ENCODE measurements at places on chromosomes 7 and 10.
A peak's percentile ranks its signal among the peaks of the same experiment; 100 is the strongest.

DNA sequence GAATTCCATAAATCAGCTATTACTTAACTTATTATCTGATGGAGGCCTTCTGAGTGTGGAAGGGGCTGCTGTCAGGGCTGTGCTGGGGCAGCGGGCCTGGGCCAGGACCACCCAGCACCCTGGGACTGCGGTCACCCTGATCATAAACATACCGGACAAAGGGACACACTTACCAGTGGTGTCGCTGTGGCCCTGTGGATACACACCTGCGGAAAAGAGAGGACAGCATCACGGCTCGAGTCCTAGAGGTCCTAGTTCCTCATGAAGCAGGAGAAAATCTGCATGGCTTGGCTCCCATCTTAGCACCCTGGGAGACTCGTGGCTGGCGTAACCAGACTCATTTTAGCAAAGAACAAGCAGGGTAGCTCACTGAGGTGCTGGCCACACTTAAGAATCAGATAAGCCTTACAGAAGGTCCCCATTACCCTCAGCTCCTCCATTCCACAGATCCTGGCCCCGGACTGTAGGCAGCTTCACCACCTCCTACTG is 17.7 kb downstream of the IL15RA start:
- DNase-seq, result no peak

- DNase-seq, result no peak
These were observed 124.3 kb downstream of the CUX1 start for GRCh38 chr7:101941481-101942383.

DNA sequence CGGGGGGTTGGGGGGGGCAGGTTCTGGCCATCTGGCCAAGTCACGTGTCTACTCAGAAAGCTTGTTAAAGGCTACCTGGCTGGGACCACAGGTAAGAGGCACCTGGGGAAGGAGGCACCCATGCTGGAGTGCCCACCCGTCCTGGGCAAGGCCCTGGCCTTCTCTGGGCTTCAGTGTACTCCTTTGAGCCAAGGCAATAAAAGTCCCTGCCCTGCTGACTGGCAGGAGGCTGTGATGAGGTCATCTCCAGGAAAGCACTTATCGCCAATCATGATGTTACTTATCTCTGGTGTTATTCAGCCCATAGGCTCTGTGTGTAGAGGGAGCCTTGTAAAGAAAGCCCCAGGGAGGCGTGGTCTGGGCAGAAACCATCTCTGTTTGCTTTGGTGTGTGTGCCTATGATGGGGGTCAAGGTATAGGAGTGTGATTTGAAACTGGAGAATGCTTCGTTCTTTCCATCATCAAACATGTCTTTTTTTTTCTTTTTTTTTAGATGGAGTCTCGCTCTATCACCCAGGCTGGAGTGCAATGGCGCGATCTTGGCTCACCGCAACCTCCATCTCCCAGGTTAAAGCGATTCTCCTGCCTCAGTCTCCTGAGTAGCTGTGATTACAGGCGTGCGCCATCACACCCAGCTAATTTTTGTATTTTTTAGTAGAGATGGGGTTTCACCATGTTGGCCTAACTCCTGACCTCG is 2.5 kb upstream of the CLDN4 start:
- DNase-seq, result no peak

GRCh38 chr7:135416431-135416830 is 93.5 kb downstream of the CNOT4 start:
- no peak for DNase-seq

DNA sequence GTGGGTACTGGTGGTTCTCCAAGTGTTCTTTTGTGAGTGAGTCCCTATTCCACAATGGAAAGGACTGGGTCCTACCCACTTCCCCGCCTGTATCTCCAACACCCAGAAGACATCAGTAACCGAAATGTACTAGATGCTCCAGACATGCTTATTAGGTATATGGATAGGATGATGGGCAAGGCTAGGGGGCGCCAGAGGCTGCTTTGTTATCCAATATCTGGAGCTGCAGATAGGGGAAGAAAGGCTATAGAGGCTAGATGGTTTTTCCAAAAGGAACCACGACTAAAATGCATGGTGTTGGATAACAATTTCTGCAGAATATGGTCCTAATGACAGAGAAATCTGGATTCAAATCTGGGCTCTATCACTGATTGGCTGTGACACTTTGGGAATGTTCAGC is 56.2 kb upstream of the TM9SF3 start:
- peak; percentile 58 for DNase-seq

DNA sequence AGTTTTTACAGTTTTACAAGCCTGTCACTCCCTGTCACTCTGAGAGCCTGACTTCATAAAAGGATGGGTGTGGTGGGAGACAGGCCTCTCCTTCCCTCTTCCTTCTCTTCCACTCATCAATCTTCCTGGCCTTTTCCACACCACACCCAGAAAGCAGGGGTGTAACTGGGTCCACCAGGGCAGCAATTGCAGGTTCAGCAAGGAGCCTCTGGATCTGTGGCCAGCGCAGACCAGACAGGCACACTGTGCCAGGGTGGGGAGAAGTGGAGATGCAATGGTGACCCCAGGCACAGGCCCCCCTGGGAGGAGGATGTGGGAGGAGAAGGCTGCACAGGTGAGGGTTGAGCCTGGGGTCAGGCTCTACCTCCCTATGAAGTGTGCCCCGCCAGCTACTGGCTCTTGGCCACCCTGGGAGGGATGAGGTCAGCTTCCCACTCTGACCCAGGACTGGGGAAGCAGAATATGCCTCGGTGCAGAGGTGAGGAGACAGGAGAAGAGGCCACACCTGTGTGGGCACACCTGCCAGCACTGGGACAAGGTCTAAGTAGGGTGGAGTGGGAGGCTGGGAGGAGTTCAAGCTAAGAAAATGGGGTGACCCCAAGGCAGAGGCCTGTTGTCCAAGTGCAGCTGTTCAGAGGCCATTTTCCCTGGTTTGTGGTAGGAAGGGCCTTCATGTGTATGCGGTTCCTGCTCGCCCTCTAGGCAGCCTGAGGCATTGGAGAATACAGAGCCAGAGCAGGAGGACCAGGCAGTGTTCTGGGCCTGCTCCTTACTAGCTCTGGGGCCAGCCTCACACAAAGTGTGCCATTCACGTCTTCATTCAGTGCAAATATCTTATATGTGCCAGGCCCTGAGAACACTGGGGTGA is 20.2 kb upstream of the TMEM72 start:
- no peak for DNase-seq

Data from heart left ventricle (tissue), 16 donors.